ENCODE measurements at places on chromosomes 12 and 14.

GRCh38 chr14:56413721-56414120 lies 165.9 kb upstream of the TMEM260 start:
- no peak for DNase-seq

DNA sequence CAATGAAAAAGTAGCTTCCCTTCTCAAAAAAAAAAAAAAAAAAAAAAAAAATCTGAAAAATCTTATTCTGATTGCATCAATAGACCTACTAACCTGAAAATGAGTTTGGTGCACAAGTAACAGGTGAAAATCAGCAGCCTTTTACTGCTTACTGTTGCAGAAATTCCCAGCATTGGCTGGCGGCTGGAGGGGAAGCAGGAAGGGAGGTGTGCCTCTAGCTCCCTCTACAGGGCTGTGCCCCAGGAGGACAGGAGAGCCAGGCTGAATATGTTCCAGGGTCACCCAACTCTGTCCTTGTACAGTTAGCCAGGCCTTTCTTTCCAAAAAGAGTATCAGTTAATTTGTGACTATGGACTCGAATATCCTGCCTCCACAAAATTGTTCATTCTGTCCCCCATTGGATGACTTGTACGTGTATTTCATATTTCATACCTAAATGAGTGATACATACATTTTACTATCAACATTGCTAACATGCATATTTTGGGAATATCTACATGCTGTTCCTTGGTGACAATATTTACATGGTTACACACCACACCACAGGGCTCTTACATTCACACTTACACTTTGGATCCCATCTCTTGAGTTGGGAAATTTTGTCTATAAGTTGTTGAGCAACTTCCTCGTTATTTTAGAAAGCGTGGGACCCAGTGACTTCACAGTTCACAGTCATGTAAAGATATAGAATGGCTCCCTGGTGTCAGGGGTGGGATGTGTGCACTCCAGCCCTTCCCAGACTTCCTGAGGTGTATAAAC lies 124.8 kb downstream of the SAMD4A start:
- peak; percentile 27 for DNase-seq

GRCh38 chr12:24889411-24889810 lies 59.5 kb downstream of the BCAT1 start:
- no peak for DNase-seq

- DNase-seq: no peak
Observed at GRCh38 chr12:54475537-54475936, 2.1 kb upstream of the GTSF1 start.

GRCh38 chr14:89430391-89431236 lies 13.6 kb upstream of the FOXN3 start:
- no peak for DNase-seq

DNA sequence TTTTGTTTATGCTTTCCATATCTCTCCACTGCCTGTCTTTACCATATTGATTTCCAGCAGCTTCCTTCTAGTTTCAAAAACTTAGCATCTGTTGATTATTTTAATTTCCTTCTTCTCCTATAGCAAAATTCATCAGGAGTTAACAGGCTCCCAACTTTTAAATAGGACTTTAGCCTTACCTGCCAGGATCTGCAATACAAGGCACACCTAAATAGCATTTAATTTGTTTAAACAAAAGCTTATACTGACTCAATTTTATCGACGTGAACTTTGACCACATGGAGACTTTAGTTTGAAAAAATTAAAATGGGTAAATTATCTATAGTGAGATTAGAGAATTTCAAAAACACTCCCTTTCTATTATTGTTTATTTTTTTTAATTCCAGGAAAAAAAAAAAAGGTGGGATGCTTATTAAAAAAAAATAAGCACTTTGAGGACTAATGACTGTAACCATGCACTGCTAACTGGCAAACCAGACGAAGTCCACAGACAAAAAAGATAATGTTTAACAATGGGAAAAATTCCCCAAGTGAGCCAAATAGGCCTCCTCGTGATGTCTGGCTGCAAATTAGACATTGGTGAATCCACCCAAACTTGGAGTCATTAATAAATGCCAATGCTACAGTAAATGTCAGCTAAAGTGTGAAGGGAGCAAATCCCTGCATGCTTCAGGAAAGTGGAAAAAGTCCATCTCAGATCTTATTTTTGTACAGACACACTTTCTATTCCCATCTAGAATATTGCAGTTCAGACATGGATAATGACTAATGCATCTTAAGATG lies 40.7 kb downstream of the RMST start:
- no peak for DNase-seq

DNA sequence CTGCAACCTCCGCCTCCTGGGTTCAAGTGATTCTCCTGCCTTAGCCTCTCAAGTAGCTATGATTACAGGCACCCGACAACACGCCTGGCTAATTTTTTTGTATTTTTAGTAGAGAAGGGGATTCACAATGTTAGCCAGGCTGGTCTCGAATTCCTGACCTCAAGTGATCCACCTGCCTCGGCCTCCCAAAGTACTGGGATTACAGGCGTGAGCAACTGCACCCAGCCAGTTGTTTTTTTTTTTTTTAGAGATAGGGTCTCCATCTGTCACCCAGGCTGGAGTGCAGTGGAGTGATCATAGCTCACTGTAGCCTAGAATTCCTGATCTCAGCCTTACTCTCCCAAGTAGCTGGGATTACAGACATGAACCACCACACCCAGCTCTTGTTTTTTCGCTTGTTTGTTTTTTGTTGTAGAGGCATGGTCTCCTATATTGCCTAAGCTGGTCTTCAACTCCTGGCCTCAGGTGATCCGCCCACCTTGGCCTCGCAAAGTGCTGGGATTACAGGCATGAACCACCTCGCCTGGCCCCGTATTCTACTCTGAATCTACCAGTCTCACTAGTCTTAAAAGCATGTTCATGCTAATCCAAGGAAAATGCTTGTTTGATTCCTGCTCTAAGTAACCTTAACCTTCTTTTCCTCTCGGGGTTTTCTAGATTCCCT lies 31.7 kb upstream of the STRN3 start:
- DNase-seq: no peak

- DNase-seq: no peak
Observed at GRCh38 chr12:130702966-130703732, 12.9 kb downstream of the RIMBP2 start.

DNA sequence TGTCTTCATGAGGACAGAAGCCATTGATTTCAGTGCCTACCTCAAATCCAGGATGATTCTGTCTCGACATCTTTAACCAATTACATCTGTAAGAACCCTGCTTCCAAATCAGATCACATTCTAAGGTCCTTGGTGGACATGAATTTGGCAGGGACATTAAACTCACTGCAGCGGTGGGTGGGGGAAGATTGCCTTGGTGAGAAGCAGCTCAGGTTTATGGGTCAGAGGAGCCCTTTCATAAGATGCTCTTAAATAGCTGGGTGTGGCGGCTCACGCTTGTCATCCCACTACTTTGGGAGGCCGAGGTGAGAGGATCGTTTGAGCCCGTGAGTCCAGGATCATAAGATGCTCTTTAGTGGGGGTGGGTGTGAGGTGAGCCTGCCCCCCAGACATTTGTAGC lies 42.9 kb downstream of the ELK3 start:
- no peak for DNase-seq

DNA sequence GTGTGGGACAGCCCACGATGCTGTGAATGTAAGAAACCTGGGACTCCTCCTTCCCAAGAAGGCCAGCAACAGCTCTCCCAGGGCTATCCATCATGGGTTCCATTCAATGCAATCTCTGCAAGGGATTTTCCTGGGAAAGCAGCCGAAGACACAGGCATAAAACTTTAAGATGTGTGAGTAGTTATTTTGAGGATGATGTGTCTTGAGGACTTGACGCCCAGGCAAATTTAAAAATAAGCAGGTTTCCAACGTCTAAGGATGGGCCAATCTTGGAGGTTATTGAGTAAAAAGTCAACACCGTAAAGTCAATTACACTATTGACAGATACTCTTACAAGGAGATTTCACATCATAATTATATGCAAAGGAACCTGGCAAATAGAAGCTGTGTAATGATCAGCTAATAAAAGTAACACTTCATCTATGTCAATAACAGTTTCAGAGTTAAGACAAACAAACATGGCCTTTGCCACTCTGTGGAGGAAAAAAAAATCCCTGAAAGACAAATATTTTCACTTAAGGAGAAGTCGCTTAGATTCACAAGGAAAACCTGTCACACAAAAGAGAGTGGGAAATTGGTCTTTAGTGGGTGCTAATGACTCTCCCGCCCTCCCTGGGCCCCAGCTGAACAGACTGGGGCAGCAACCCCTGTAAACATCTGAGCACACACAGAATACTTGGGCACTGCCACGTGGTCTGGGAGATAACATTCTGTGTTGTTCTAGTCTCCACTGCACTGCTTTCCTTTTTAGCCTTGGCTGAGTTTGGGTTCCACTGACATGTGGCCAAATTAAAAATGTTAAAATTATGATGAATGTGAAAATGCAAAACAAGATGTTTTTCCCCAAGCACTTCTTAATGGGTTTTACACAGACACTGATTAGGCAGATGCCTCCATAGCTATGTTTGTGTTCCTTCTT lies 240.9 kb downstream of the FOXN3 start:
- DNase-seq: no peak

DNA sequence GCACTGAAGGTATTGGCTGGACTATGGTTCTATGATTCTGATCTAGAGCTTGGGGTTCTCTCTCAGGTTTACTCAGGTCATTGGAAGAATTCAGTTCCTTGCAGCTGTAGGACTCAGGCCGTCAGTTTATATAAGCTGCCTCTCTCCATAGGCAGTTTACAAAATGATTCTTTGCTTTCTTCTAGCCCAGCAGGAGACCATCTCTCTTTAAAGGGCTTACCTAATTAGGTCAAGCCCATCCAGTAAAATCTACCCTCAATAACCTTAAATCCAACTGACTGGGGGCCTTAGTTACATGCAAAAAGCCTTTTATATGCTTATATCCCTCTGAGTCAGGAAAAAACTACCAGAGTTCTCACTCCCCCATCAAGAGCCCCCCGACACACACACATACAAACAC lies 80.5 kb upstream of the GARIN6 start:
- no peak for DNase-seq

DNA sequence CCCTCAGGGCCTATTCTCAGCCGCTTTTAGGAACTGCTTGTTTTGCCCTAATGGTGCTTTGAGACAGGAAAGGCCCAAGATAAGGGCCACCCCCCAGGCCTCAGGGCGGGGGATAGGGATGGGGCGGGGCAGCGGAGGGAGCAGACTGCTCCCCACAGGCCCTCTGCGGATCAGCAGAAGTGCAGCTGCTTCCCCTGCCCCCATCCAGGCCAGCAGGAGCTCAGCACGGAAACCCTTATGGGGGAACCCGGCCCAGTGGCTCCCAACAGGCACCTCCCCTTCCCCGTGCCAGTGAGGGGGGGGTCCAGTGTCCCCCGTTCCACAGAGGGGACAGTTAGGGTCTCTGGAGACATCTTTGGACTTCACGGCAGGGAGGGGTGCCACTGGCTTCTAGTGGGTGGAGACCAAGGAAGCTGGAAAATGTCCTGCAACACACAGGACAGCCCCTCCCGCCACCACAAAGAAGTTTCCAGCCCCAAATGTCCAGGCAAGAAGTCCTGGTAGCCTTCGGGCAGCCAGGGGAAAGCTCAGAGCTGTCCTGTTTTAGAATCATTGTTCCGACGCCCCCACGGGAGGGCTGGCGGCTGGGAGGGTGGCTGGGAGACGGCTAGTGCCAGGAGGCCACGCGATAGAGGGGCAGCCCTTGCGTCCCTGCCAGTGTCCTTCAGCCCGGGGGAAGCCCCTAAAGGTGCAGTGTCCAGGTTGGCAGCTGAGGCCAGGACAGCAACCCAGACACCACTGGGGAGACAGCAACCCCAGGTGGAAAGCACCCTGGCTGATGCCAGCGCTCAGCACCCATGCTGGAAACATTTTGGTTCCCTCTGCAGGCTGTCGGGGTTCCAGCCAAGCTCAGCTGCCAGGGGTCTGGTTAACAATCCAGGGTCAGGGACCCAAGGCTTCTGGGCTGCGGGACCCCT lies 10.4 kb upstream of the GPR132 start:
- DNase-seq: peak; percentile 37

GRCh38 chr14:75294649-75295033 lies 16.0 kb downstream of the FOS start:
- DNase-seq: no peak

- DNase-seq: peak; percentile 34
Observed at GRCh38 chr14:32078023-32078857, 1.1 kb downstream of the ARHGAP5 start.

DNA sequence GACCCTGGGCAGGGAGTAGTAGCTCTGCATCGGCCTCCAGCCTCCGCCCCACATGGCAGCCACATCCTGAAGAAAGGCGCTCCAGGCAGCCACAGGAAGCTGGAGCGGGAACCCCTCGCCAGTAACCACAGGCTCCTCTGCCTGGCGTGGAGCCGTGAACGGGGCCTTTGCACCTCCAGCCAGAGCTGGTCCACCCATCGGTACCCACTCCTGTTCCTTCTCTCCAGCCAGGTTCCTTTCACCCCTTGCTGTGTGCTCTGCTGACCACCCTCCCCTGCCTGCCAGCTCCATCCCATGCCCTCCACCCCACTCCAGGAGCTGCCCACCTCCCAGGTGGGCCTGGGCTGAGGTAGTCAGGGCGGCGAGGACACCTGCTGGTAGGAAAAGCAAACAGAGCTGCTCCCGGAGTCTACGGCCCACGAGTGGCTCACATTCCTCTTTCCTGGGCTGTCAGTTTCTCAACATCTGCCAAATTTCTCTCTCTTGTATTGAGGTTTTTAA lies 2.7 kb downstream of the TGFB3 start:
- DNase-seq: no peak

DNA sequence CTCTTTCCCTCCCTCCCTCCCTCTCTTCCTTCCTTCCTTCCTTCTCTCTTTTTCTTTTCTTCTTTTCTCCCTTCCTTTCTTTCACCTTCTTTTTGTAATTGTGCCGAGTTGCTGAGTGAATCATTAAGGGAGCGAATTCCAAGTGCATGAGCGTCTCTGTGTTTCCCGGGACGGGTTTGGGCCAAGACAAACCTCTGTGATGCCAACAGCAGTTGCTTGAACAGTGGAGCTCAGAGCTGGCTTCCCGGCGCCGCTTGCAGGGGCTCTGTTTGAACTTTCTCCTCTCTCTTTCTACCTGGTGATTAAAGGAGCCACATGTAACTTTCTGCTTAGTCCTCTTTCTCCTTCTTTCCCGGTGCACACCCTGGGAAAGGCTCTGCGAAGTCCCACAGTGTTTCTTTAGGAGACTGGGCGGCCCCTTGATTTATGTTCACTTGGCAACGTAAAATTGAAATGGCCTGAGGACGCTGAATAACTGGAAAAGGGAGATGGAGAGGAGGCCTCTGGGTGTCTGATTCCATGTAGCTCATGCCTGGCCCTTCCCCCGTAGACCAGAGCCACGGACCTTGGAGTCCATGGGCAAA lies 33.7 kb upstream of the MAP1LC3B2 start:
- DNase-seq: peak; percentile 14

GRCh38 chr14:85428926-85429325 lies 101.0 kb upstream of the FLRT2 start:
- no peak for DNase-seq

GRCh38 chr14:42045383-42045782 lies 438.7 kb downstream of the LRFN5 start:
- DNase-seq: no peak
